ENCODE measurements at places on chromosomes 1 and 21.

DNA sequence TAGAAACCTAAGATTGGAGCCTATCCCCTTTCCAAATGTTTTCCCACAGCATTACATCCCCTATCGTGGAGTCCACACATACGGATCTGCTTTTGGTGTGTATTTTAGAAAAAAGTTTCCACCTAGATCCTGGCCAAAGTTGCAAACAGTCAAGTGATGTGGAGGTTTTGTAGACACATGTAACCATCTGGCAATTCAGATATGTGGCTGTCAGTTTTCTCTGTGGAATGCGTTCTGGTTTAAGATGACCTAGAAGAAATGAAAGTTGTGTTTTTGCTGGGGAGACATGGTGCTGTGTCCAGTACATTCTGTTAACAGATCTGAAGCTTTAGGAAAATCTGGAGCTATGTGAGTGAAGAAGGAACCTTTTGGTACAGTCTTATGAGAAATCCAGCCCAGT is 14.8 kb downstream of the RNF220 start:
- no peak for DNase-seq

DNA sequence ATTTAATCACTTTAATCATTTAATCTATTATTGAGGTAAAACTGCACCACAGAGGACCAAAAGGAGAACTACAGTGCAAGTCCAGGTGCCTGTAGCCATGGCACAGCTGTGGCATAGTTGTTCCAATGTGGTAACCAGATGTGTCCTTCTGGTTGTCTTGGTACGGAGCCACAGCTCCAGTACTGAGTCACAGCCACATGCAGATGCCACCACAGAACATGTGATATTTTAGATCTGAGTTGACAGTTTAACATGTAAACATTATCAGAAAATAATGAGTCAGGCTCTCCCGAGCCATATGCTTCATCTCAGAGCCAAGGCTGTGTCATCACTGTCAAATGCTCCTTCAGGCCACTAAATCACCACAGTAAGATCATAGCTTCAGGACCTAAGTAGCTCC is 56.4 kb upstream of the RGS7 start:
- DNase-seq, result peak; percentile 9

- DNase-seq, result no peak
Measured at GRCh38 chr1:42403880-42404400, 23.3 kb downstream of the RIMKLA start.

DNA sequence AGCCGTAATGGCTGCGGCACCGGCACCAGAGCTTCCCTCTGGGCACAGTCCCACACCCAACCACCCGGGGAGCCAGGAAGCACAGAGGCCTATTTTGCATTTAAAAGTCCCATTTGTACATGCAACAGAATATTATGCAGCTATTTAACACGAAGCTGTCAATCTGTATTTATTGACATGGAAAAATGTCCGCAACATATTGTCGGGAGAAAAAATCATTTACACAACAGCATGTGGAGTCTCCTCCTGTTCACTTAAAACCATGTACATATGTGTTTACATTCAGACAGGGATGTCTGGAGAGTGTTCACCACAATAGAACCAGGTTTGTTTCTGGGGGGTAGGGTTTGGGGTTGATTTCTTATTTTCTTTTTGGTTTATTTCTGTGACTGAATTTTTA is 63.4 kb upstream of the GRIK3 start:
- DNase-seq, result no peak

GRCh38 chr1:218930472-218931241 is 243.0 kb upstream of the LYPLAL1 start:
- DNase-seq, result no peak

DNA sequence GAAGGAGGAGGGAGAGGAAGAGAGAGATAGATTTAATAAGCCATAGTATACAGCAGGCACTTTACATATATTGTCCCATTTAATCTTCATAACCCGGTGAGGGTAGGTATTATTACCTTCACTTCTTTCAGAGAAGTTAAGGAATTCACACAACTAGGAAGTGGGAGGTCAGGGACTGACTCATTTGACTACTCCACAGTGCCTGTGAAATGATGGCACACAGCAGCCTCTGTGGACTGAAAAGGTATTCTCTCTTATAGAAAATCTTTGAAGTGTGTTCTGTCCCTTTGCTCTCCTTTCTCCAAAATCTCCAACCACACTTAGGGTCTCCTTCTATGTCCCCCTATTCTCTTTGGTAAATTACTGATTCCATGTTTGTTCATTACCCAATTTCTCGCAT is 23.9 kb downstream of the PALMD start:
- no peak for DNase-seq

DNA sequence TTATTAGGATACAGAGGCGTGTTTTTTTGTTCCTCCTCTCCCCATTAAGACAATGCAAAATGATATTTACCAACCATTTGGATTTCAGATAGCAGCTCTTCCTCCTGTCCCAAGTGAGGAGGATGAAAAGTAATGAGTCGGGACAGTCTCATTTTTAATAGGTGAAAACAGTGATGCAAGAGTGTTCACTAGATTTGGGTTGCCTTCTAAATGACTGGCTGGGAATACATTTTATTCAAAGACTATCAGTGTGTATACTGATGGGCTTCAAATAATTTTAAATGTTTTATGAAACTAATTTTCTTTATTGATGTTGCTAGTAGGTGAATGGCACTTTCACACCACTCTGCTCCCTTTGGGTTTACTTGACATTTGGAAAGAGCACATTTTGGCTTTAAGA is 2.1 kb downstream of the RCOR3 start:
- no peak for DNase-seq

GRCh38 chr1:59360170-59360569 is 63.3 kb downstream of the FGGY start:
- DNase-seq, result no peak

DNA sequence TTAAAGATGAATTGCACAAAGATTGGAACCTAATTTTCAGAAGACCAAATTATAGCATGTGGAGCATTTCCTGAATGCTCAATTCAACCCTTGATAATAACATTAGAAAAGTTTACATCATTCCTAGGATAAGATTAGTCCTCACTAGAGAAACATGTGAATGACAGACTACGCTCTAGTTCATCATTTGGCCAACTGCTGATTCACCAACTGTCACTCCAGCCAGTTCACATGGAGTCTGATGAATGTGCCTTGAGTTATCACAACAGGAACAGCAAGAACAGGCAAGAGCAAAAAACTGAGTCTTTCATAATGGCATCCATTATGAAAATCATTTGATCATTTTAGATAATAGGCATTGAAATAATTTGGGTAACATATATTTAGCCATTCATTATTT is 415.9 kb downstream of the PTPRC start:
- no peak for DNase-seq

GRCh38 chr1:101203820-101204540 is 32.8 kb upstream of the S1PR1 start:
- DNase-seq, result no peak

- no peak for DNase-seq
Measured at GRCh38 chr1:44423591-44424537, 18.8 kb downstream of the RNF220 start.

DNA sequence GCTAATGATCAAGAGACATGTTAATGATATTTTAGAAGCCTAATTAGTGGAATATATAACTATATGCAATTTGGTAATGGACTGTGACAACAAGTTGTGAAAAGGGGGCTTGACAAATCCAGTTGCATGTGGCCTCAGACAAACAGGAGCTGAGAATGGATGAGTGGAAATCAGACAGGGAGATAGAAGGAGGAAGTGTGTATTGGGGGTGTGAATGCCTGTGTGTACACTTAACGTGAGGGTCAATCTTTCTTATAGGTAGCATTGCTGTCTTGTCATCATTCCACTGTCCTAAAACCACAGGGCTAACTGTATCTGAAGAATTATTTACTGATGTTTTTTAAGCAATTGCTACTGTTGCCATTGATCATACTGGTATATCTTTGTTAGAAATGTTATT is 64.8 kb downstream of the PBX1 start:
- no peak for DNase-seq

- DNase-seq, result no peak
Measured at GRCh38 chr1:236590553-236591150, 13.7 kb downstream of the HEATR1 start.

- no peak for DNase-seq
Measured at GRCh38 chr21:46078978-46079351, 18.9 kb upstream of the COL6A2 start.

DNA sequence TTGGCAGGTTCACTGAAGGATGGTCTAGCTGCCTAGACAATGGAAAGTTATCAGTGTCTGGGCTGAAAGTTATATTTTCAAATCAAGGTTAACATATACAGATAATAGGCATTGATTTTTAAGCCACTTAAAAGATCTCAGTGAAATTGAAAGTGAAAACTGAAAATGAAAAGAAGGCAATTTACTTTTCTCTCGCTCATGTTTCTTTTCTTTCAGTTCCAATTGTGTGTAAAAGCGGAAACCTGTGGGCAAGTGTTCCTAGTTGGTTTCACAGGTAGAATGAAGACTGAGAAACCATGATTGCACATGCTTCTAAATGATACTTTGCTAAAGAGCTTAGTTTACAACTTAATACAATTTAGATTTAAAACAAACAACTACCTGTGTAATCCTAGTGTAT is 383.7 kb downstream of the ZP4 start:
- peak; percentile 41 for DNase-seq

DNA sequence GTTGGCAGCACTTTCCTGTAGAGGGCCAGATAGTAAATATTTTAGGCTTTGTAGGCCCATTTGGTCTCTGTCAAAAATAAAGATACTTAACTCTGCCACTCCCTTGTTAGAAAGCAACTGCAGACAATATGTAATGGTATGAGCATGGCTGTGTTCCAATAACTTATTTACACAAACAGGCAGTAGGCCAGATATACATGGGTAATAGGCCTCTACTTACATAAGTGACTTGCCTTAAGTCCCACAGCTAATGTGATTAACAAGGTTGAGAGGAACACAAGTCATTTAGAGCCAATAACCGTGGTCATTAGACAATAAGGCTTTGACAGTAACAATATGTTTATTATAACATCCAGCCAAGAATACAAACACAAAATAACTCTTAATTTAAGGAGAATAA is 17.4 kb downstream of the CCT8 start:
- no peak for DNase-seq

GRCh38 chr1:111570781-111571181 is 48.8 kb upstream of the RAP1A start:
- DNase-seq, result peak; percentile 65

- DNase-seq, result no peak
Measured at GRCh38 chr1:100622506-100622905, 84.6 kb downstream of the GPR88 start.

DNA sequence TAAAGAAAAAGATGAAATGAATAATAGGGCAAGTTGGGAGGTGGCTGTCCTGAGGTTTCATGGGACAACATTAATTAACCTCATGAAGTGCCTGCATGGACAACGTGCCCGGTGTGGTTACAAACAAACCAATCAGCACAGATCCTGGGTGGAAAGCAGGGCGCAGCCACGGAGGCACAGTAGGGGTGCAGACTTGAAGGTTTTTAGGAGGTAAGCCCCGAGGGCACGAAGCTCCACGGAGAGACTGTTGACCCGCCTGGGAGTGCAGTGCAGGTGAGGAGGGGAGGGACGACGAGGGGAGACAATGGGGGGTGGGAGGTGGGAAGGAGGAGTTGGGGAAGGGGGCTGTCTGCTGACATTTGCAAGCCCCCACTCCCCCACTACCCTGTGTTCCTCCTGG is 2.3 kb upstream of the RIPK4 start:
- no peak for DNase-seq
